ENCODE measurements at places on chromosomes 1 and 21.

DNA sequence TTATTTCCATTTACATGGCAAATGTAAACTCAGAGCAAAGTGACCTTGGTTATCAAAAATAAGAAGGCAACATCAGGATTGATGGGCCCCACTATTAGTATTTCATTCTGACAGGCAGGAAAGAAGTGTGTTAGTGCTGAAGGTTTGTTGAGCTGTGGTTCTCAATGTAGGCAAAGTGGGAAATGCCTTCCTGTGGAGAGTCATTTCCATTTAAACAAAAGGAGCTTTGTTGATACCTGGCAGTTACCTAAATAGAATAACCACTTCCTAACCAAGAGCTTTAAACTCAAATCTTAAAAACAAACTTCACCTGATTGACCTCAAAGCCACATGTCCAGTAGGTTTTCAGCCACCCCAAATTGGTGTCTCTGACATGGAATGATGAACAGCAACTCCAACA is 579.9 kb upstream of the BEND5 start:
- no peak for DNase-seq

DNA sequence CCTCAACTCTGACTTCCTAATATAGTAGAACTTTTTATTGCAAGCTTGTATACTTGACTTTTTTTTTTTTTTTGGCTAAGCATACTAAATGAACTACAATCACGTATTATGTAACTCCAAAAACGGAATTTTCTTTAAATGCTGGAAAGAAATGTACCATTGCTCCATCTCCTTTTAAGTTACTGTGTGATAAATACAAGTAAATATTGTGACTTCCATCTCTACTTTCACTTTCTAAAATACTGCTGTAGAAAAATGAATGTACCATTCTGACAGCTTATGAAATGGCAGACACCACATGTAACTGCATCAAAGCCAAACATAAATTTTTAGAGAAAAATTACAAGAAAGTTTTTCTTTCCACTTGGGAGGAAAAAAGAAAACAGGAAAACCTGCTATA is 54.7 kb downstream of the ASH1L start:
- no peak for DNase-seq

- no peak for DNase-seq
These were observed 22.3 kb upstream of the FAM78B start for GRCh38 chr1:166189126-166189525.

GRCh38 chr1:54108156-54108555 is 44.6 kb downstream of the CDCP2 start:
- no peak for DNase-seq

- no peak for DNase-seq
These were observed 37.8 kb downstream of the GABPB2 start for GRCh38 chr1:151108331-151108730.

- DNase-seq = no peak
These were observed 183.5 kb downstream of the CDC42BPA start for GRCh38 chr1:227134686-227135314.

DNA sequence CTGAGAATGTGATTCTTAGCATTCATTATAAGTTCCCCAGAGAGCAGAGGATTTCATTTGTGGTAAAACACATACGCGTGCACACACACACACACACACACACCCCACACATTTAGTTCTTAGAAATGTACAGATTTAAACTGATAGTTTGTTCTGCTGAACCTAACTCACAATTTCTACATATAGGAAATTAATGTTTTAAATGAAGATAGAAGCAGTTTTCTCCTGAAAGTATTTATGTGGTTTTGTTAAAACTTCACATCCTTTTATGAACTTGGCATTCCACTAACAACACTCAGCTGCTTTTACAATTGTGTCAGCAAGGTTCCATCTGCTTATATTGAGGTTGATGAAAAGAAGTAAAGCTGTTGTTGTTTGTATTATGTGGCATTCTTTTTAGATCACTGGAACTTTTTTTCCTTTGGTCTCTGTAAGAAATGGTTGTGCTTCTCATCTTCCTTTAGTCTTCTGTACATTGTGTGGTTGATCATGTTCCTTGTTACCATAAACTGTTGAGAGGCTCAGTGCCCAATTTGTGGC is 41.6 kb downstream of the AK4 start:
- DNase-seq = no peak

DNA sequence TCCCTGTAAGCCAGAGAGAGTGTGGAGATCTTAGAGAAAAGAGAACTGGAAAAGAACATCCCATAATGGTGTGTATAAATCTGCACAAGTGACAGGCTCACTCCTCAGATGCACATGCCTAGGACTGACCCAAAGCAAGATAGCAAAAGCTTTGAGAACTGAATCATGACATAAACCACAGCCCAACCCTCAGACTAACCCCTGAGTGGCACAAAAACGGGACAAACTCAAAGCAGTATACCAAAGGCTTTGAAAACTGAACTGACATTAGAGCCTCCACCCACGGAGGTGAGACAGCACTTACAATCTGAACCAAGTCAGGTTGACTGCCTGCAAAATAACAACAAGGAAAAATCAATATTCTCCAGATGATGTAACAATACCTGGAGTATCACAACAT is 70.8 kb downstream of the TIAM1 start:
- no peak for DNase-seq

- DNase-seq = no peak
These were observed 25.3 kb downstream of the TCEA3 start for GRCh38 chr1:23399229-23399628.

DNA sequence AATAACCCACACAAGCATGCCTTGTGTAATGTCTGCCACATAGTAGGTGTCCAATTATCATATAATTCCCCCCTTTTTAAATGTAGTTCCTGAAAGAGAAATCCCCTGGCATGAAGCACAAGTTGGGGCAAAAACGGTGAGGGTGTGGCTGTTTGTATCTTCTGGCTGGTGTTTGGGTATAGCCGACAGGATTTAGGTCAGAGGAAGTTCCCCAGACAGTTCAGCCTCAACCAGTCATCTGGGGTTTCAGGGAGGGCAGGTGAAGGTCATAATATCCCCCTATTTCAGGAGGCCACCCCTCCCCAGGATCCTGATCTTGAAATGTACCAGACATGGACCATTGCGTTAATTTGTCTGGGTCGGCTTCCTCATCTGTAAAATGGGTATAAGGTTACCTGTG is 29.1 kb upstream of the JUN start:
- no peak for DNase-seq

DNA sequence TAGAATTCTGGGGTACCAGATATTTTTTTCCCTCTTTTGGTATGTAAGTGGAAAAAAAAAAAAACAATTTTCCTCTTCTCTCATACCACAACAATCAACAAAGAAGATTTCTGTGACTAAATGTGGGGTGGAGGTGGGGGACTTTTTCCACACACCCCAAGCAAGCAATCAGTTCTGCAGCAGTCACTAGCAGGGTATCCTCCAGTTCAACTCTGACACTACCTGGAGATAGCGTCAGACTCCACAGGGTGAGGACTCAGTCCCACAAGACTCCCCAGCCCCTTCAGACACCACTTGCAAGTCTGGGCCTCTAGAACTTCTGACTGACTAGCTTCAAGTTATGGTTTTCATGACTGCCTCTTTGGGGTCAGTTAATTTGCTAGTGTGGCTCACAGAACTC is 6.2 kb downstream of the DHX9 start:
- DNase-seq = no peak

DNA sequence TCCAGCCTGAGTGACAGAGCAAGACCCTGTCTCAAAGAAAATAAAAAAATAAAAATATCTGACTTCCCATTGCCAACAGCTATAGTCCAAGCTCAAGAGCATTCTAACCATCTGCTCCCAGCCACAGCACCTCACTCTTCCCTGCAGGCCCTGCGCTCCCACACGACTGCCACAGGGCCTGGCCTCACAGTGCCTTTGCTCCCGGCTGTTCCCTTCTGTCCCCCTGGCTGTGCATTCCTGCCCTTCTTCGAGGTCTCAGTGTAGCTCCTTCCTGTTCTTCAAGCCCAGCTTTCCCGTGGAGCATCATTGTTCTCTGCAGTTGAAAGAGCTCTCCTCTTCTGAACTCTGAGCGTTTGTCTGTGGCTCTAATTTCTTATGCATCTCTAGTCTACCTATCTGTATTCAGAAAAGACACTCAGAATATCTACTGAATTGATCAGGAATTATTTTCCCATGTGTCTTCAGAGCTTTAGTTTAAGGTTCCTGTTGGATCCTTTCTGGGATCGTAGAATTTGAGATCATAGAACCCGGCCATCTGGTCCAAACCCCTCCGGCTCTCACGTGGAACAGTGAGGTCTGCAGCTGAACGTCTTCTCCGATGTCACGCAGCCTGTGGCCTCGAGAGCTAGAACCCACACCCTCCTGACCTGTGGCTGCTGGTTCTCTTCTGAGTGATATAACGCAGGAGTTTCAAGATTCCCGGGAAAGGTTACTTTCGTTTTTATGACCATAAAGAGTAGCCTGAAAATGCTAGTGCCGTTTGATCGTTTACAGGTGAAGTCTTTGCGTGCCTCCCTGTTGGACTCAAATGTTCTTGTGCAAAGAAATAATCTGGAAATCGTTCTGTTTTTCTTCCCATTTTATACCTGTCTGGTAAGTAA is 54.4 kb downstream of the DOP1B start:
- DNase-seq = no peak

- DNase-seq = no peak
These were observed 96.9 kb downstream of the LPAR3 start for GRCh38 chr1:84795966-84796600.

DNA sequence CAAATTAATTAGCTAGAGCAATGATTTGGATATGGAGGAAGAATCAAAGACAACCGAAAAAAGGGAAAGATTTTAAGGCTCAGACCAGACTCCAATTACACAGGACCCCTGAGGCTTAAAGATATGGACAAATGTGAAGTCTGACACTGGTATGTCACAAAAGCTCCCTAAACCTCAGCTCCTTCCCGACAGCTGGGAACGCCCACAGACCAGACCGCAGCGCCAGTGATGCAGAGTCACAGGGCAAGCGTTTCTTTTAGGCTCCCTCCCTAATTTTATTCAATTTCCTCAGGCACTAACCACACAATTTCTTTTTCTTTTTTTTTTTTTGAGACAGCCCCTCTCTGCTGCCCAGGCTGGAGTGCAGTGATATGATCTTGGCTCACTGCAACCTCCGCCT is 40.2 kb downstream of the NID1 start:
- no peak for DNase-seq

DNA sequence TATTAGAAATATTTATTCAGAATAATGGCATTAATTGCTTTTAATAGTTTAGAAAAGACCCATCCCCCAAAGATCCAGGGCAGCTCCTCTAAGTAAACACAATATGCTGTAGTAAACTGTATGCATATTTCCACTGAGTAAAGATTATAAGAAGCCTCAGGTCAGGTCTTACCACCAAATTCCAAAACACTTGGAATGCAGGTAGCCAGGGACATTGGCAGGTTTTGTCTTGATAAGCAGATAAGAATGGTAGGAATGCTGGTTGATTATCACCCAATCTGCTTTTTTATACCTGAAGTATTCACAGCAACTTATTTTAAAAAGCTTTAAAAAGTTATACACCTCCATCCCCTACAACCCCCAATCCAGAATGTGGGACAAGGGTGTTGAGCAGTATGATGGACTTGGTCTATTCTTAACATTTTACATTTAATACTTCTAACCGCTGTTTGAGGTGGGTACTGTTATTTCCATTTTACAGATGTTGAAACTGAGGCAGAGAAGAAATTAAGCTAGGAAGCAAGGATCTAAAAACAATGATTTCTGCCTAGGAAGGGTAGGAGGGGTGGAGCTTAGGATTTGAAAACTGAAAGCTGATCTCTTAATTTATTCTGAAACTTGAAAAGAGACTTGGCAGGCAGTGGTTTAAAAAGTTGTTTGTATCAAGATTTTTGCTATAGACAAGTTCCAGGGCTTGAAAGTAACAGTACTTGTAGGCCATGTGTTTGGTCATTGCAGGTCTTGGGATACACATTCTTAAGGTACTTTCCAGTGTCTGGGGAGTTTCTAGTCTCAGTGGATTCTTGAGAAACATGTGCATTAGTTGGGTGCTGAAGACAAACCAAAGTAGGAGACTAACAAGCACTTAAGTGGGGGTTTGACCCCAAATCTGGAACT is 15.6 kb upstream of the THEM4 start:
- DNase-seq = no peak

DNA sequence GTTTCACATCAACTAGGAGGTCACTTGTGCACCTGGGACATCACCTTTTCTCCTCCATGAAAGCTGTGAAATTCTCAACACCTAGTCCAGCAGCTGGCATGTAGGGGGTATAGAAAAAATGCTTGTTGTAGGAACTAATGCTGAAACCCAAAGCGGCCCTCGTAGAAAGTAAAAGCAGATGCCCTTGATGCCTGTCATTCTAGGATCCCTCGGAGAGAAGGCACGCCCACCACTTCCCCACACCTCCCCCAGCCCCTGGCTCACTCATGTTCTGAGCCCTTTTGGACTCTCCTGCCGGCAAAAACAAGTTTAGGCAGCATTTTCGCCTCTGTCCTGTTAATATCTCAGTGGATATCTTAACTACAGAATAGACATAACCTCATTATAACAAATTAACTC is 36.5 kb downstream of the RIPK4 start:
- no peak for DNase-seq

- DNase-seq = no peak
These were observed 1.1 kb downstream of the SYNC start for GRCh38 chr1:32701421-32701911.

DNA sequence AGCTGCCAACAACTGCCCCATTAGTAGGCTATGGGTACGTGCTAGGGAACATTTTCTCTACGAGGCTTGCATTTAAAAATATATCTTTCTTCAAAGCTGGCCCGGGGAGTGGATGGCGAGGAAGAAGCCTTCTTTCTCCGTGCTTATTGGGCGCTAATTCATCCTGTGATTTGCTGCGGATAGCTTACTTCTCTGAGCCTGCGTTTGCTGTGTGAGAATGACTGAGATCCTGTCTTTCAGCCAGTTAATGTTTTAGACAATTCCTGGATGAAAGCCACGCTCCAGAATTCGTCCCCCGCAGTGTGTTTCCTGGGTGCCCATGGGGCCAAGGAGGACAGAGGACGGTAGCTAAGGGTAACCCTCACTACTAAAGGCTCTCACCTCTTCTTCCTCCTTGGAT is 57.8 kb upstream of the TARBP1 start:
- DNase-seq = no peak

- no peak for DNase-seq
These were observed 71.0 kb upstream of the FAM3B start for GRCh38 chr21:41245509-41246135.

GRCh38 chr1:67850151-67850551 is 16.9 kb upstream of the GNG12 start:
- no peak for DNase-seq

GRCh38 chr1:60273185-60273584 is 199.6 kb upstream of the C1orf87 start:
- no peak for DNase-seq

DNA sequence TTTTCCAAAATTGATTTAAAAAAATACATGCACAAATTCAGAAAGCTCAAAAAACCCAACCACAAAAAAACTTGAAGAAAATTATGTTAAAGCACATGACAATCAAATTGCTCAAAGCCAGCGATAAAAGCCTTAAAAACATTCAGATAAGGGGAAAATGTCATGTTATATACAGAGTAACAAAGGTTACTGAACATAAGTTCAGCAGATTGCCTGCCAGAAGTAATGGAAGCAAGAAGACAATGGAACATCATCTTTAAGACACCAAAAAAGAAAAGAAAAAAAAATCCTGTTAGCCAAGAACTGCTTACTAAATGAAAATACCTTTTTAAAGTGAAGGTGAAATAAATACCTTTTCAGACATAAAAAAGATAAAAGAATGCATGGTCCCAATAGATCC is 147.2 kb upstream of the SGIP1 start:
- DNase-seq = no peak

- DNase-seq = no peak
These were observed 455.6 kb upstream of the ZP4 start for GRCh38 chr1:238346340-238346739.
